ENCODE measurements at places on chromosomes 4 and X. TPM values are rescaled to one million over a fixed set of nuclear protein-coding genes. Genes with fewer than 3 reads are reported as not detected.

DNA sequence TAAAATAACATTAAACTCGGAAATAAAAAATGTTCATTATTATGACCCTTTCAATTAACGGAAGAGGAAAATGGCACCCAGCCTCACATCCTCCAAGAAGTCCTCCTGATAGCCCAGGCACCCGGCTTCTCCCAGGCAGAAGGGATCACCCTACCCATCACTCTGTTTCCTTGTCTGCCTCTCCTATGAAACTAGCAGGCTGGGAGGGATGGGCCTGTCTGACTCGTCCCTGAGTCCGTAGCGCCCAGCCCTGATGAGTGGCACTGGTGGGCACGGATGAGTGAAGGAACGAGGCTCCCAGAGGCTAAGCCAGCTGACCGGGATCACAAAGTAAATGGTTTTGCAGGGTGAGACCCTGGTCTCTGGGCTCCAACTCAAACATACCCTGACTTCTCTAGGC lies 28.6 kb upstream of the KIAA0232 start:
- no peak for DNase-seq

DNA sequence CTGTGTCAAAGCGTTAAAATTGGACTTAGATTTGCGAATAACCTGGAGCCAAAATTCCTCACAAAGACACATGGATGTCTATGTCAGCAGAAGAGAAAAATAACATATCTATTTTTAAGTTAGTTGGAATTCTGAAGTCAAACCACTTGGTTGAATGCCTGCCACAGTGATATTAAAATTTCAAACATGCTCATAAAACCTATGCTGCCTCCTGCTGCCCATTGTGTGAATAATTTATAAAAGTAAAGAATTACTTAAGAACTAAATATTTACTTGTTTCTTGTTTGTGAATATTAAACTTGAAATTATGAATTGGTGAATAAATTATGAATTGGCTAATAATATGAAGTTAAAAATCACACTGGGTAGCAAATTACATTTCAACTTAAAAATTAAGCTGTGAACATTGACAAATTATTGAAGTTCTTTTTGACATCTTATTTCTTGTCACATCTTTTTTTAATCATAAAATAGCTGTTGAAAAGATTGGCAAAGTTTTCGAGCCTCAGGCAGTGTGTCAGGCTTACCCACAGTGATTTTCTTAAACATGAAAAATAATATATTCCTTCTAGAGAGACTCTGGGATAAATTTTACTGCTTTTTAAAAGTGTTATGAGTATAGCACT lies 35.4 kb downstream of the FABP2 start:
- peak; percentile 81 for DNase-seq

DNA sequence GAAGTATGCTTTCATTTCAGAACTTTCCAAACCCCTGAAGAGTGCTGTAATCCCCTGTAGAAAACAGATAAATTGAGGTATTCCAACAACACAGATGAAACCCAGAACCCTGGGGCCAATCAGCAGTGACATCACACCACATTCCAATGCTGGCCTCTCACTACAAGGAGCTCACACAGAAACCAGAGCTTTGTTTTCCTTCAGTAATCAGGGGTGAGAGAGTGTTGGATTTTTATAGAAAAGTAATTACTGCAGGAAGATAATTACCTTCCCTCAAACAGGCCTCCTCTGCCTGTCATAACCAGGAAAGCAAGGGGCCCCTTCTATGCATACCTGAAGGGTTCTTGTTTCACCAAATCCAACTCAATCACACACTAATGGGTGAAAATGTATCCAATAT lies 246.2 kb downstream of the SCFD2 start:
- DNase-seq, result no peak

DNA sequence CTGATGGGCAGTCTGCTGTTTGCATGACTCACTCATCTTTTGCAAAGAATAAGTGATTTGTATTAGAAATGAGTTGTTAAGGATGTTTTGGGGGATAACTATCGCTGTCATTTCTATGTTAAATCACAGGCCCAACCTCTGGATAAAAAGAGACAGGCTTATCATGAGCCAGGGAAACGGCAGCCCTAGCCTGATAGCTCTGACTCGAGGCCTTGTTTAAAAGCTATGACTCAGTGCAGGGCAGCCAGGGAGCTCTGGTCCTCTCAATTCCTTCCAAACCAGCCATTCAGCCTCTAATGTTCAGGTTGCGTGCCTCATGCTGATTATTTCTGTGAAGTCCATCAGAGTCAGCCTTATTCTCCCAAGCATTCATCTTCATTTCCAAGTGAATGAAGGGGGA lies 305.9 kb upstream of the HAND2 start:
- peak; percentile 62 for DNase-seq

- DNase-seq, result no peak
Measured at GRCh38 chrX:22950269-22951266, 49.2 kb upstream of the DDX53 start.

- DNase-seq, result no peak
Measured at GRCh38 chrX:14946606-14947155, 73.5 kb downstream of the MOSPD2 start.

DNA sequence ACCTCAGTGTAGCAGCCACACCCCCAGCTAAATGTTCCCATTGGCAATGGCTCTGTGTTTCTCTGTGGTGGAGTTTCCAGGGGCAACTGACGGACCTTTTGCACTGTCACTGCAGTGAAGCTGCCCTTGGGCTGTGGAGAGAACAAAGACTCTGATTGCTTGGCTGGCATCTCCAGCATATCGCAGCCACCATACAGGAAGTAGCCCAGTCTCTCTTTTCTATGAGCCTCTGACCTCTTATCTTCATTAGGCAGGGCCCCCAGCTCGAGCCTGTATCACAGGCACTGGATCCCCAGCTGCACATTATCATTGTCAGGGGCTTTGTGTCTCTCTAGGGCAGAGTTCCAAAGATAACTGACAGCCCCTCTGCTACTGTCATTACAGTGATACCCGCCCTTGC lies 483.5 kb downstream of the ARAP2 start:
- DNase-seq, result no peak

GRCh38 chrX:1140236-1140681 lies 72.2 kb downstream of the CRLF2 start:
- no peak for DNase-seq

GRCh38 chrX:68419975-68420374 lies 13.3 kb downstream of the OPHN1 start:
- DNase-seq, result no peak

DNA sequence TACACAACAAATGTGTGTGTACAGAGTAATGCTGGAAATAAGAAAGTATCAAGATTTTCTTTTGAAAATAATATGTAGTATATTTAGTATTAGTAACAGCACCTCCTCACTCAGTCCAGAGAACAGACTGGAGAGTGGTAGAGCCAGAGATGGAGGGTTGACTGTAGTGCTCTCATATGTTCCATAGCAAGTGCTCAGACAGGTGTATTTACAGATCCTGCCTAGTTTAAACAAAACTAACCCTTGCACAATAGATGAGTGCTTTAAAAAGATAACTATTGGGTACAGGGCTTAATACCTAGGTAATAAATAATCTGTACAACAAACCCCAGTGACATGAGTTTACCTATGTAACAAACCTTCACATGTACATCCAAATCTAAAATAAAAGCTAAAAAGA lies 381.0 kb upstream of the EMCN start:
- DNase-seq, result no peak

GRCh38 chr4:140098455-140099160 lies 55.4 kb downstream of the MAML3 start:
- no peak for DNase-seq

- DNase-seq, result no peak
Measured at GRCh38 chrX:9310616-9311015, 154.2 kb upstream of the TBL1X start.

DNA sequence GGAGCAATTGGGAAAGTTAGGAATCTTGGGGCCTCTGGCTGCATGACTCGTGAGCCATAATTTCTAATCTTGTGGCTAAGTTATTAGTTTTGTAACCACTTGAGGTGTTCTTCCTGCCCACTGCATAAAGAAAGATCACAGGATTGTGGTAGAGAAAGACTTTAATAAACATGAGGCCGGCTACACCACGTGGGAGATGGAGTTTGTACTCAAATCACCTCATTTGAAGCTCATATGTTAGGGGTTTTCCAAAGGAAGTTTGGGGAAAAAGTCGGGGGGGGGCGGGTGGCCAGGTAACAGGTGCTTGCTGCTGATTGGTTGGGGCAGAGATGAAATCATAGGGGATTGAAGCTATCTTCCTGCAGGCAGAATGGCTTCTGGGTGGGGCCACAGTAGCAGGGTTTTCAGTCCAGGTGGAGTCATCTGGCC lies 287.8 kb downstream of the ZNF674 start:
- no peak for DNase-seq

- DNase-seq, result no peak
Measured at GRCh38 chr4:151711646-151712045, 49.2 kb downstream of the GATB start.

Gene MAGEC1
- total RNA-seq, result not detected

Gene MTNR1A
- total RNA-seq, result not detected

Gene LRIT3
- total RNA-seq, result not detected

Gene CENPVL2
- not detected for total RNA-seq
